ENCODE measurements at places on chromosomes 2 and 18.

DNA sequence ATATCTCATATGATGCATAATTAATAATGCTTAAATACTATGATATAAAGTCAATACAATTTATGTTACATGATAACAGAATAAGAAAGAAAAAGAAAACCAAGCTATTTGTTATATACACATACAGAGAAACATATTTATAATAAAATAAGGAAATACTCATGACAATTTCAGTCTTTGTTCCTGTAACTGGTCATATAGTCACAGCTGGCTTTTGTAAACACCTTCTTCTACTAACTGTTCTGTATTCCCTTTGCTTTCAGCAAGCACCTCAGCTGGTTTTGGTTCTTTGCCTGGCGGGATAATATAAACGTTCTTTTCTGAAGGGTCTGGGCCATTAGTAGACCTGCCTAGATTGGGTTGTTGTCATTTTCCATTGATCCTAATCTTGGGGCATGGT, 158.5 kb downstream of the COPS8 start:
- no peak for DNase-seq

DNA sequence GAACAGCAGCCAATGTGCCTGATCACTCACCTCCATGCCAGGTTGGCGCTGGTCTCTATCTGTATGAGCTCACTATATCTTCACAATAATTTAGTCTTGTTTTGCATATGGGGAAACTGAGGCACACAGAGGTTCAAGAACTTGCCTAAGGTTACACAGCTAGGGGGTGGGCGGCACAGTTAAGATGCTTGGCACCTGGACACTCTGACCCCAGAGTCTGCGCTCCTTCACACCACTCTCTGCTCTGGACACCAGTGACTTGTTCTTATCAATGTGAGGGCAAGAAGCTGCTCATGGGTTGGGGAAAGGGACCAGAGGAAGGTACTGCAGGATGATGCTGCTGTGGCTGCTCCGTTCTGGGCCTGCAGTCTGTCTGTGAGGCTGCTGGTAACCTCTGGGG, 27.1 kb downstream of the FBLN7 start:
- DNase-seq = no peak

- DNase-seq = peak; percentile 64
Observed at GRCh38 chr18:22977847-22978701, 44.9 kb downstream of the RBBP8 start.

DNA sequence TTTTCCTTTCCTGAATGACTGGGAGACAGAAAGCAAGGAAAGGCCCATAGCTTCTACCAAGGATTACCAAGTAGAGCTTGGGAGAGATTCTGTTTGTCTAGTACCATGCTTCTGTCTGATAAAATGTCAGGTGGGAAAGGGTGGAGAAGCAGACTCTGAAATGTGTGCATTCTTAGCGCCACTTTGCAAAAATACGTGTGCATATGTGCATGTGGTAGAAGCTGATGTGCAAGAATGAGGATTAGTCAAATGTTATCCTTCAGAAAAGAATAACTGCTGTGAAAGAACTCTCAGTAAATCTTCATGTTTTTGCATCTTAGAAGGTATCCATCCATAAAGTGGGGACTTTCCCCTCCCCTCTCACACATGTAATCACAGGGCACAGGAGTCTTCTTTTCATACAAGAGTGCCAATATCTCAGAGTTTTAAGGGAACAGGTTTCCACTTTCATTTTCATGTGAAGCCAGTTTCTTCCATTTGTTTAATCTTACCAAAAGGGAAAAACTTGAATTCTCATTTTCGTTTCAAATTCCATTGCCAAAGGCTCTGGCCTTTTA, 15.4 kb upstream of the DGKD start:
- DNase-seq = no peak

- DNase-seq = no peak
Observed at GRCh38 chr2:104938231-104938941, 84.5 kb downstream of the POU3F3 start.

DNA sequence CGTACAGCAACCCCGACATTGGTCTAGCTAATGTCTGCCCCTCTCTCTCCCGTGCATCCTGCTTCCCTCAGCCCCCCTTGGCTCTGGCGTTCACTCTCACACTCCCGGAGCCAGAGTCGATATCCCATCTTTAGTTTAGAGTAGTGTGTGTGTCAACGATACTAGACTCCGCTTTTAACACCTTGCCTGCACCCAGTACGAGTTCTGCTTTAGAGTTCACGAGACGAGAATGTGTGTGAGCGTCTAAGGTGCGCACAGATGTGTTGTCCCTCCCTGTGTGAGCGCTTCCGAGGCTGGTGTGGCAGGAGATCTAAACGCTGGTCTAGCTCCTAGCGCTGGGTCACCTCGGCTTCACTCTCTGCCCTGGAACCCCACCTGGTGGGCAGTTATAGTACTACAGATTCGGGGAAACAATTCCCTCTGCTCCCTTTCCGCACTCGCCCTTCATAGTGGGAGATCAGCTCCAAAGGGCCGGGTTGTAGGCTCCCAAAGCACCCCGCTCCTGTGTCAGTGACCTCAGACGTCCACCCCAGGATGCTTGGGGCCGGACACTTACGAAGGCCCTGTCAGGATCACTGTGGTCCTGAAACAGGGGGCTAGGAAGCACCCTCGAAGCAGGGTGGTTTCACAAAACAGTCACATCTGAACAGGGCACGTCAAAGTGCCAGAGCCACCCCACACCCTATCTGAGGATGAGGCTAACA, 2.6 kb upstream of the CYP26B1 start:
- DNase-seq = peak; percentile 59

- DNase-seq = no peak
Observed at GRCh38 chr2:216887138-216887537, 27.3 kb upstream of the TNP1 start.

- no peak for DNase-seq
Observed at GRCh38 chr2:212505586-212505985, 33.0 kb downstream of the ERBB4 start.

DNA sequence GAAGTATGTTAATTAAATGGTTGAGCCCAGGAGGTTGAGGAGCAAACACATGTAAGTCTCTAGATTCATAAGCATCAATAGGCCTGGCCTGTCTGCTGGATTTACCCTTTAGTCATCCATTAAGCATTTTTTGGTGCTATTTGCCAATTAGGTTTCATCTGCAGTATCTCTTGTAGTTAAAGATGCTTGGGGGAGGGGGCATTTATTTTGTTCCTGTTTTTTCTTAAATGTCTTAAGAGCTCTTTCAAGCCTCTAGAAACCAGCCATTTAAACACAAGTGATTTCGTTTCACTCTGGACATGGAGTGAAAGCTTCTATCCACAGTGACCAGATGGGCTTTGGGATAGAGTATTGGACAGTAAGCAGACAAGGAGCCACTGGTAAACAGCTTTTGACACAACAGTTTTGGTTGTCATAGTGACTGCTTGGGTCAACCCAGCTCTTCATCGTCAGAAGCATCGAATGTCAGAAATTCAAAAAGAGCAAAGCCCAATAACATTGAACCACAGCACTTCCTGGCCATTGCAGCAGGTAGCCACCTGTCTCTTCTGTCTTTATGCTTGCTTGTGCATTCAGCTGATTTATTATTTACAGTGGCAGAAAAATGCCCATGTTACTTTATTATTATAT, 4.9 kb downstream of the QPCT start:
- DNase-seq = no peak

DNA sequence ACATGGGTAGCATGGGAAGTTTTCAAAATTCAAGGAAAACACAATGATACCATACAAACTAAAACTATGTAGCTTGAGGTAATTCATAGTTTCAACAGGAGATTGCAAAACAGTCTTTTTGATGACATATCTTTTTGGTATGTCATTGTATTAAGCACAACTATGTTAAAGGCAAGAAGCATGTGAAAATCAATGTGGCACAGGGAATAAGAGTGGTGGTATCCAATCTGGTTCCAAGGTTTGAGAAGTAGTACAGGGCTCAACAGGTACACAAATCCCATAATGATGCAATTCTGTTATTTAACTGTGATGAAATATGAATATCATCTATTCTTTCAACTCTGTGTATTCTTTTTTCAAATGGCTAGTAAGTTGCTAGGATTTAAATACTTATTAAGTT, 16.4 kb upstream of the DLX2 start:
- DNase-seq = no peak

DNA sequence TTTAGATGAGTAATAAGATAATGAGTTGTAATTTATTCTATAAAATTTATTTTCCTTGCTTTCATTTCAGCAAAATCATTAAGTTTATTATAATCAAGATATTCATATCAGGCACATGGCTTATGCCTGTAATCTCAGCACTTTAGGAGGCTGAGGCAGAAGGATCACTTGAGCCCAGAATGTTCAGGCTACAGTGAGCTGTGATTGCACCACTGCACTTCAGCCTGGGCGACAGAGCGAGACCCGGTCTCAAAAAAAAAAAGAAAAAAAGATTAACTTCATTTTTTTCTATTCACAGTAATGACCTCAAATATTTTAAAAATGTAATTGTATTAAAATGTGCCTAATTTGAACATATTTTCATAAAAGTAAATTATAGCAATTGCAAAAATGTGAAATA, 67.9 kb downstream of the ACYP2 start:
- no peak for DNase-seq

DNA sequence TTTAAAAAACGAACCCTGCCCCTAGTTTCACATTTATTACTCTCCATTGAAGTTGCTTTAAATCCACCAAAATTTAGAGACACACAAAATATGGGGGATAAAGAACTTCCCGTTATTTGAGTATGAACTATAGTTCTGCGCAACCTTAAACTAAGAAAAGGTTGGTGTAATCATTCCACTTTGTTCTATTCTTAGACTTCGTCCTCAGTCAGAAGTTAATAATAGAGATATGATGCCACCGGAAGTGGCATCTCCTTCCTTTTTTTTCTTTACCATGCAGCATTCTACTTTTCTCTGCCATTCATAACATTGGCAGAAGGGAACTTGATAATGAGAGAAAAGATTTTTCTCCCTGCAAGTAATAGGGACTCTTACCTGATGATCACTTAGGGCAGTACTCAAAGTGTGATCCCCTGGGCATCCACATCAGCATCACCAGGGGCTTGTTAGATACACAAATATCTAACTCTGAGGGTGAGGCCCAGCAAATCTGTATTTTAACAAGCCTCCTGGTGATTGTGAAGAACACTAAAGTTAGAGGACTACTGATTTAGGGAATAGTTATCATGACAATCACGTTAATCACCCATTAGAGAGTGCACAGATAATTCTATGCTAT, 147.7 kb upstream of the DTNA start:
- DNase-seq = no peak

DNA sequence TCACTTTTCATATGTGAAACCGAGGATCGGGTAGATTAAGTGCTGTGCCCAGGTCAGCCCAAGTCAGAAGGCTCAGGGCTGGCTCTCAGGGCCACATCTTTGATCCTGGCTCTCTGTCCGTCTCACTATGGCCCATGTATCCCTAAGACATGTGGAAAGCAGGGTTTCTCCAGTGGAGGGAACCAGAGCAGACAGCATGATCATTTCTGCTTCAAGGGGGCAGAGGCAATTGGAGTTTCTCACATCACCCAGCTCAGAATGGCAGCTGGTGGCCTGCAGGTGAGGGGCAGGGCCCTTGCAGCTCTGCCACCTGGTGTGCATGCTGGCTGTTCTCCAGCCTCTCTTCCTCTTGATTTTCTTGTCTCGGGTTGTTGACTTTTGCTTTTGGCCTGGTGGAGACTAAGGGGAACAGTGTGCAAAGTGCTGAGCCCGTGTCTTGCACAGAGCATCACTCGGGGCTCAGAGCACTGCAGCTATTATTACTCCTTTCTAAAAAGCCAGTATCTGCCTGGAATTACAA, 27.0 kb downstream of the LDLRAD4 start:
- DNase-seq = no peak

DNA sequence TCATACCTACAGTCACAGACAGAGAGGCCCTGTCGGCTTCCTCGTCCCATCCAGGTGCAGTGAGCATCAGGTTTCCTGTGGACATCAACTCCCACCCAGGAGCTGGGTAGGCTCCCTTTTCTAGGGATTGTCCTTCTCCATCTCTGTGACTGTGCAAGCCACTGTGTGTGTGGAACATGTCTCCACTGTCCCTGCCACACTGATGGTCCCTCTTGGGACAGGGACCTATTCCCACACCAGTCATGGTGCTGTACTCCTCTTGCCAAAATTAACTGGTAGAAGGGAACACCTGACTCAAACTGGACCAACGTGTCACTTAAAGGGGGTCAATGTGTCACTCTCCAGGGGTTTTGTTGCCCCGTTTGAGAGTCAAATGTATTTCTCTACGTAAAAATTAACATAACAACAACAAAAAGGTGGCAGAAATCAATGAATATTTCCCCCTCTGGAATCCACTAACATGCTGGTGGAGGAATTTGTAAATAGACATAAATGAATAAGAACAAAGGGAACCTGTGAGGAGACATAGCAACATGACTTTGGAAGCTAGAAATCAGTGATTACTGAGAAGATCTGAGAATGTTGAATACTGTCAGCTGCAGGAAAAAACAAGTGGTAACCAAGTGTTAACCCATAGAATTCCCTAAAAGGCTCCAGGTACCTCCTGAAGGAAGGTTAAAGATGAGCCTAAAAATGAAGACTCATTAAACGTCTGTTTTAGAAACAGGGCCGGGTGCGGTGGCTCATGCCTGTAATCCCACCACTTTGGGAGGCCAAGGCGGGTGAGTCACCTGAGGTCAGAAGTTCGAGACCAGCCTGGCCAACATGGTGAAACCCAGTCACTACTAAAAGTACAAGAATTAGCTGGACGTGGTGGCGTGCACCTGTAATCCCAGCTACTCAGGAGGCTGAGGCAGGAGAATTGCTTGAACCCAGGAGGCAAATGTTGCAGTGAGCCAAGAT, 40.4 kb downstream of the SH2D6 start:
- DNase-seq = no peak

GRCh38 chr2:115364093-115364492, 921.7 kb downstream of the DPP10 start:
- no peak for DNase-seq

- DNase-seq = no peak
Observed at GRCh38 chr18:47422524-47422923, 171.1 kb upstream of the SKOR2 start.

GRCh38 chr18:55405893-55406406, 182.0 kb downstream of the TCF4 start:
- DNase-seq = peak; percentile 79

DNA sequence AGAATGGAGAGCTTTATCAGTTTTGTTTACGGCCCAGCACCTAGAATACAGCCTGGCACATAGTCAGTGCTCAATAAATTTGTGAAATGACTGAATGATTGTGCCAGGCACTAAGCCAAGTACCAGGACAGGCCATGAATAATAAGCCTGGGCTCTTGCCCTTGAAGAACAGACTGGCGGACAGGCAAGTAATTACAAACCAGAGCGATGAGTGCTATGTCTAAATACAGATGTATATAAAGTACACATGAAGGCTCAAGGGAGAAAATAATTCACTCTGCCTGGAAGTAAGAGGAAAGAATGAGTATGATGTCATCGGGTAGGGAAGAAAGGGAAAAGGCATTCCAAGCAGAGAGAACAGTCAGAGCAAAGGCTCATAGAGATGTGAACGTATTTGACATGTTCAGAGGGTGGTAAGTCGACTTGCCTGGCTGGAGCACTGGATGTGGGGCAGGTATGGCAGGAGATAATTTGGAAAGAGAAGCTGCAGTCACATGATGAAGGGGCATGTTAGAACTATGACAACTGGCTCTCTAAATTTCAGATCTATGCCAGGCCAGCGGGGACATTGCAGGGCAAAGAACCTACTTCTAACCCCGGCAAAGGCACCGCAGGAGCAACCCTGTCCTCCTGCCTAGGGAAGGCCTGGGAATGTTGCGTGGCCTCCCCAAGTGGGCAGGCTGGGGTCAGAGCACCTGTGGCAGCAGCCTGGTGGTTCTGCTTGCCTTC, 119.1 kb upstream of the STPG4 start:
- DNase-seq = peak; percentile 30
